Stimulated activated CD4-positive, alpha-beta T cell treated with anti-CD3 and anti-CD28 coated beads, TNF-alpha, amount 100 ng/mL, for 24 hours (primary cell): ENCODE measurements at places on chromosomes 2 and 18.

DNA sequence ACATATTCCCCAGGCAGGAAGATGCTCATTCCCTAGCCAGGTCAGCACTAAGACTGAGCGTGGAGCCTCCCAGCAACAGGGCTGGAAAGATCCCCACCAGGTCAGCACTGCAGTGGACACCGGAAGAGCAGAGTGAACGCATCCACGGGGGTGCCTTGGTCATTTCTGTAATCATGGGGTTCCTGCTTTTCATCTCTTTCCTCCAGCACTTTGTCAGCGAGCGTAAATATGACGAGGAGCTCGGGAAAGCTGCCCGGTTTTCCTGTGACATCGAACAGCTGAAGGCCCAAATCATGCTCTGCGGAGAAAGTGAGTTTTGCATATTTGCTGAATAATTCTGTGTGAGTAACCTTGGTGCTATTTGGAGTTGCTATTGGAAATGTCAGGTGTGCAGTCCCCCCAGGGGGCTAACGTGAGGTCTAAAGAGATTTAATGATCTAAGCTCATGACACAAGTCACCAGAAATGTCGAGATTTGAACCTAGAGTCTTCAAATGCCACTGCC is 40.1 kb downstream of the KCTD18 start:
- DNase-seq: no peak

DNA sequence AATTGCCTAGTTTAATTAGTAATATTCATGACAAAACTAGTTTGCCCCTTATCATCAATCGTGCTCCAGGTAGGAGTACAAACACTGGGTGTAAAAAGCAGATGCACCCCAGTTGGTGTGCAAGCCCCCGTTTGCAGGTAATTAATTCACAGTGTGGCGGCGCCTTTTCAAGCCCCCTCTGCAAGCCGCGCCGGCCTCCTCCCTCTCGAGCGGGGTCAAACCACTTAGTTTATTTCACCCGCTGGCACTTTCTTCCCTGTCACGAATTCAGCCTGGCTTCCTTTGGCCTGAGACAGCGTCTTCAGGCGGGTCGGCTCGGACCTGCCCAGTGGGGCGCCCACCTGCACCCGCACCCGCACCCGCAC is 64.7 kb upstream of the MAPRE2 start:
- DNase-seq: no peak

DNA sequence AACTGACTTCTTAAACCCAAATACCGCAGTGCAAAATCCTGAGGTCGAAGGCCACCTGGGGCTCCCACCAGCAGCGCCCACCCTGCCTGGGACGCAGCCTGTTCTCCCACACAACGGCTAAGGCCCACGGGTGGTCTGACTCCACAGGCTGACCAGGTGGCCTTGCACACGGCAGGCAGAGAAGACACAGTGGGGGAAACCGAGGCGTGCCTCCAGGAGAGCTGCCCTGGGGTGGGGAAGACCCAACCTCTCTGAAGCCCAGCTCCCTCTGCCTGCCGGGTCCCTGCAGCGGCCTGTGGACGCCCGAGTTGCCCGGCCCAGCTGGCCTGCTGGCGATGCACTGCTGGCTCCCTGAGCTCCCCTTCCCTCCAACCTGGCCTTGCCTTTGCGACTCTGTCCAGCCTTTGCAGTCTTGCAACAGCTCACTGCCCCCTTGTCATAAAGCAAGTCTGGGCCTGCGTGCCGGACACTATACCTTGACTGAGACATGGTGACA is 9.7 kb upstream of the SEMA4C start:
- no peak for DNase-seq

DNA sequence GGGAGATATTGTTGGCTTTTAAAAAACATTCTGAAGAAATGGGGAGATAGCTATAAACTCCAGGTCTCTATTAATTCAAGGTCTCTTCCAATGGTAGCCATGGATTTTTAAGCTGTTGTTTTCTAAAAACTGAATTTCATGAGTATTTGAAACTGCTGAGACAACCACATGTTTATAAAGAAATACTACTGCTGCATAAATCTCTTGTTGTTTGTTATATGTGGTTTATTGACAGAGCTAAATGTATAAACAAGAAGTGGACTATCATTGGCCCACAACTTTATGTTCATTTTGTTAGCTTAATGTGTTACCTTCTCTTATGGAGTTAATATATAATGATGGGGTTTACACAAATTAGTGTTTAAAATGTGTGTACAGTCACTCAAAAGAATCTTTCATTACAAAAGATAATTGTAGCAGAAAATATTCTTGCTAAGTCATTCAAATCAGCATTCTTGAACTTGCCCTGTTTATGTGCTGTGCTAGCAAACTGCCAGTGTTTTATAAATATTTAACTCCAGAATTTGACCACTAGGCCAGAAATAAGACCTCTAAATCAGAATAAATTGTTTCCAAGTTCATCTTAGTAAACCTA is 242.1 kb downstream of the TMX3 start:
- DNase-seq: no peak

- DNase-seq: peak; percentile 33
These were observed 36.1 kb upstream of the MRPL33 start for GRCh38 chr2:27735263-27735904.

DNA sequence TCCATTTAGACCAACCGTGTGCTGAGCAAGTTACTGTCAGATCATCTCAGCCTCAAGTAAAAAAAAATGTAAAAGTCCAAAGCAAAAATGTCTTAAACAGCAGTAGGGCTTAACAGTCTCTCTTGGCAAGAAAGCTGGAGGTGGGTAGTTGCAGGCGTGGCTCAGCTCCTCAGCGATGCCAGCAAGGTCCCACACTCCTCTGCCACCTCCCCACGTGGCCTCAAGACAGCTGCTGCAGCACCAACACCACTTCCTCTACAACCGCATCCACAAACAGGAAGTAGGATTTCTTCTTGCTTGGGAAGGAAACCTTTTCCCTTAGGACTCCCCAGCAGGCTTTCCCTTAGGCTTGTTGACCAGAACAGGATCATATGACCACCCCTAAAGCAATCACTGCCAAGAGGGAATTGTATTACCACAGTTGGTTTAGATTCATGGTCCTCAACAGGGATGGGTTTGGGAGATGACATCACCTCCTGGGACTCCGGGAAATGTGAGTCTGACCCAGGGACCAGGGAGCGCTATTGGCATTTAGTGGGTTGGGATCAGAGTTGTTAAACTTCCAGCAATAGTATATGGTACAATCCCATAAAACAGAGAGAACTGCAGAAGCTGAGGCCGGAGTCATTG is 97.1 kb downstream of the MAPK4 start:
- DNase-seq: no peak

DNA sequence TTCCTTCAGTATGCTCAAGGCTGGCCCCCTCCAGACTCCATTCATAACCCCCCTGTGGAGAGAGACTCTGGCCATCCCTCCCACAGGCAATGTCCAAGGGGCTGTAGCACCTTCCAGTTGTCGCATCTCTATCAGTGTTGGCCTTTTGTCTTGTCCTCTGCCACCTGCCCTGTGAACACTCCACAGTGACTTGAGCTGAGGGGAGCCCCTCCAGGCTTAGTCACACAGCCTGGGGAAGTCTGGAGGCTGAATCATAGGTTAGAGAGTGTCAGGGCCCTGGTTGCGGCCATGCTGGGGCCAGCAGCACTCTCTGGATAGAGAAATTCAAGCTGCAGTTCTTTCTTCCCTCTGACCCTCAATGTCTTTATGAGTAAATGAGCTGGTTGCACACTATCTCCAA is 64.7 kb downstream of the GYPC start:
- DNase-seq: no peak

DNA sequence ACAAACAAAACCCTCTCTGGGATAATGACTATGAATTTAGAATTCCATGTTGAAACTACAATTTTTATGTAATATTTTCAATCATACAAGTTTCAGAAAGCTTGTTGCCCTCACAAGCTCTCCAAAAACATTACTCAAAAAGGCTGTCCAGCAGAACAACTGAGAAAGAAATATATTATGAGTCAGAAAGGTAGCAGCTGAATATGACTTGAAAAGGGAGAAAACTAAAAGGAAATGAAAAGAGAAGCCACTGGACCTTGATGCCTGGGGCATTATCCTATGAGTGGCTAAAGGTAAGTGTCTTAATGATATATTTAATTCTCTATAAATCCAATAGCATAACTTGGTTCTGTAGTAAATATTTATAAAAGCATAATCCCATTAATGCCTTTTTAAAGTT is 61.8 kb downstream of the NXPH2 start:
- no peak for DNase-seq

GRCh38 chr2:54317973-54318372 is 61.9 kb upstream of the TSPYL6 start:
- DNase-seq: no peak

DNA sequence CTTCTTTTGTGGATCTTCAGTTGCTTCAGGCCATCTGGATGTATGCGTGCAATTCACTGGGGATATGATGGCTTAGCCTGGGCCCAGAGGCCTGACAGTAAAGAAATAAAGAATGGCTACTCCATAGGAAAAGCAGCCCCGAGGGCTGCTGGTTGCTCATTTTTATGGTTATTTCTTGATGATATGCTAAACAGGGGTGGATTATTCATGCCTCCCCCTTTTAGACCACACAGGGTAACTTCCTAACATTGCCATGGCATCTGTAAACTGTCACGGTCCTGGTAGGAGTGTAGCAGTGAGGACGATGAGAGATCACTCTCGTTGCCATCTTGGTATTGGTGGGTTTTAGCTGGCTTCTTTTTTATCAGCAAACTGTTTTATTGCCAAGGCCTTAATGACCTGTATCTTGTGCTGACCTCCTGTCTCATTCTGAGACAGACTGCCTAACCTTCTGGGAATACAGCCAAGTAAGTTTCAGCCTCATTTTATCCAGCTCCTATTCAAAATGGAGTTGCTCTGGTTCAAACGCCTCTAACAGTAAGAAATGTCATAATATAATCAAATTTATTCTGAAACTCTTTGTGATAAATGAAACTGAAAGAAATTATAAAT is 60.5 kb downstream of the DSEL start:
- no peak for DNase-seq

GRCh38 chr2:51697095-51697494 is 665.2 kb upstream of the NRXN1 start:
- no peak for DNase-seq

DNA sequence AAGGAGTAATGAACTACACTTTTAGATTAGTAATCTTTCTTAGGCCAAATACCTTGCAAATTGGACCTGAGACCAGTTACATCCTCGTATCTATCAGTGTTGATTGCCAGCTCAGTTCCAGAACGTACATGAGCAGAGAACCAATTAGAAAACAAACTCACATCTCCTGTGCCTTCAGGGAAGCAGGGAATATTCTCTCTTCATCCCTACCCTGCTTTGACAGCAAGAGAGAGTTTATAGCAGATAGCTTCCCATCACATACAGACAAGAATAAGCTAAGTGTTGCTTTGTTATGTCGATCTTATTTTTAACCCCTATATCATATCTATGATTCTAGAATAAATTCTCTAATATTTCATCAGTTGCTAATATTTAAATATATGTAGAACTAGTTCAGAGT is 181.8 kb downstream of the DSC3 start:
- DNase-seq: no peak

- no peak for DNase-seq
These were observed 49.5 kb downstream of the KCNE4 start for GRCh38 chr2:223101340-223102039.

DNA sequence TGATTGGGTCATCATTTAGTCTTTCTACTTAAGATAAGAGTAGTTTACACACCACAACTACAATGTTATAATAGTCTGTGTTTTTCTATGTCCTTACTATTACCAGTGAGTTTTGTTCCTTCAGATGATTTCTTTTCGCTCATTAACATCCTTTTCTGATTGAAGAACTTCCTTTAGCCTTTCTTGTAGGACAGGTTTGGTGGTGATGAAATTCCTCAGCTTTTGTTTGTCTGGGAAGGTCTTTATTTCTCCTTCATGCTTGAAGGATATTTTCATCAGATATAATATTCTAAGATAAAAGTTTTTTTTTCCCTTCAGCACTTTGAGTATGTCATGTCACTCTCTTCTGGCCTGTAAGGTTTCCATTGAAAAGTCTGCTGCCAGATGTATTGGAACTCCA is 38.0 kb upstream of the SLC16A14 start:
- DNase-seq: no peak

DNA sequence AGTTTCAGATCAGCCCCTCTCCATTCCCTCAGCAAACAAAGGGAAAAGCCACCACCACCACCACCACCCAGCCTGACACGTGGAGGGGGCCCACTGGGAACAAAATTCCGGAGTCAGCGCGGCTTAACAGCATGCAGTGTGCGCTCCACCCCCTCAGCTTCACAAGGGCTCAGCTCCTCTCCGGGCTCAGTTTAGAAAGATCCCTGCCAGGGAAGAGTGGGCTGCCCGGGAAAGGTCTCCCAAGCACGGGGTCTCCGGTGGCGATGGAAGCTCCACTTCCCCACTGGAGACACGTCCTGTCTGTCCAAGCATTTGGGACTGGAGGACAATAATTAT is 55.7 kb downstream of the SNORC start:
- DNase-seq: no peak

- no peak for DNase-seq
These were observed 17.6 kb downstream of the OSBPL6 start for GRCh38 chr2:178211943-178212342.

- DNase-seq: no peak
These were observed 100.1 kb downstream of the SLC25A12 start for GRCh38 chr2:171793691-171794678.

DNA sequence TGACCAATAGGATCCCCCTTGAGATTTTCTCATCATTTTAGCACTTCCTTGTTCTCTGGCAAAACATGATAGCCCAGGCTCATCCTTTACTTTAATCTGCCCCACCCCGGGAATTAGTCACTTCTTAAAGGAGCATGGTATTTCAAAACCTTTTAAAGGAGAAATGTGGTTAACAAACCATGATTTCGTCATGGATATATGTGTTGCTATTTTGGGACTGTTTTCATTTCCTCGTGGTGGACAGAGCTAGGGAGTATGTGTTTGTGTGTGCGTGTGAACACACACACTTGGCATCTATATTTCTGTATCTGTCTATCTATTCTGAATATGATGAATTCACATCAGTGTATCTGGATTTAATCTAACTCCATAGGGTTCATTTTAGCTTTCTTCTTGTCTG is 128.1 kb downstream of the BIRC6 start:
- DNase-seq: no peak

GRCh38 chr2:10327896-10328669 is 25.4 kb downstream of the HPCAL1 start:
- no peak for DNase-seq
